ENCODE measurements at places on chromosomes 3 and 15. TPM values are rescaled to one million over a fixed set of nuclear protein-coding genes. Genes with fewer than 3 reads are reported as not detected.
A peak's percentile ranks its signal among the peaks of the same experiment; 100 is the strongest.

Gene P4HTM
- 71.9 TPM for total RNA-seq

DNA sequence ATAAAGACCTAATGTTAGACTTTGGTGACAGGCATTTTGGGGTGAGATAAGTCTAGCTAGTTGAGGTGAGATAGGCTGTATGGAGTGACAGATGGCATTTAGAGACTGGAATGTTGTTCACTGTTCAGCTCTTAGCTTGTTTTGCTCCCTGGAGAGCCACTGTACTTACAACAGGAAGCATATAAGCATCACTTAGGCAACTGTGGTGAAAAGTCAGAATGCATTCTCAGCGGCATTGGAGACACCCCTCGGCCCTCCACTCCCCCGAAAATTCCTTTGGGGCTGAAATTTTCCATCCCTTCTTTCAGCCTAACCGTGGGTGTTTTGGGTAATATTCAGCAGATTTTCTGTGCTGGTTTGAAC lies 73.4 kb downstream of the SLCO3A1 start:
- H3K27me3 ChIP-seq: no peaks in the 10 kb centered on the region
- H3K4me1 ChIP-seq: peaks cover 10% of the 10 kb centered on the region
- H3K36me3 ChIP-seq: no peaks in the 10 kb centered on the region

DNA sequence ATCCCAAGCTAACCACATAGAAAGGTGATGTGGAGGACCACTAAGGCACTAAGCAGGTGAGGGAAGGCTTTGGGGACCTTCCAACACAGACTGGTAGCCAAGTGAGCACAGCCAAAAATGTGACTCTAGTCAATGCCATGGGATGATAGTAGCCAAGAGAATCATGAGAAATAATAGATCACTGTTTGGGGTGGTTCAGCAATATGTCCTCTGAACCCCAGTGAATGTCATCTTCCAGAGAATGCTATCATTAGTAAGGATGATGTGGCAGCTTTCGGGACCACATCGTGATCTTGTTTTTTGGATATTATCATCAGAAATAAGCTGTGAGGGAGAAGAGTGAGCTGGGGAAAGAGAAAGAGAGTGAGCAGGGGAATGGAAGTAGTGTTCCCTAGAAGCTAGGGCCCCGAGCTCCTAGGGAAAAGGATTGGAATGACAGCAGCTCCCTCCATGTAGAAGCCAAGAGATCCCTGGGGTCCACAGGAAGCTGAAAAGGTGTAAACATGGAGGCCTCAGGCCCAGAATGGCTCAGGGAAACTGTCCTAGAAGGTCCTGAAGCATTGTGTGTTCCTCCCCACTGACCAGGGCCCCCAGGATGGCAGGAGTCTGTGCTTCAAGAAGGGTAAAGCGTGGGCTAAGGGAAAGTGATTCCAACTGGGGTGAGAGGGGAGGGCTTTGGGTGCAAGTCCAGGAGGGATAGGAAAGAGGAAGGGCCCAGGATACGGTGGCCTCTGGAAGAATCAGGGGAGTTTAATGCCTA lies 56.6 kb upstream of the KLF13 start:
- H3K27me3 ChIP-seq: no peaks in the 10 kb centered on the region
- no peaks in the 10 kb centered on the region for H3K36me3 ChIP-seq
- no peak overlapping the region for H3K27ac ChIP-seq
- DNase-seq: no peak

Gene MAP6D1
- total RNA-seq: not detected

Gene GOLGA8F
- total RNA-seq: not detected

GRCh38 chr15:98596885-98597392 lies 51.4 kb upstream of the IGF1R start:
- no peaks in the 10 kb centered on the region for H3K27me3 ChIP-seq
- H3K36me3 ChIP-seq: no peaks in the 10 kb centered on the region
- no peak for DNase-seq
- H3K27ac ChIP-seq: no peak overlapping the region
- H3K4me1 ChIP-seq: no peaks in the 10 kb centered on the region

Gene SPINK8
- total RNA-seq: not detected

DNA sequence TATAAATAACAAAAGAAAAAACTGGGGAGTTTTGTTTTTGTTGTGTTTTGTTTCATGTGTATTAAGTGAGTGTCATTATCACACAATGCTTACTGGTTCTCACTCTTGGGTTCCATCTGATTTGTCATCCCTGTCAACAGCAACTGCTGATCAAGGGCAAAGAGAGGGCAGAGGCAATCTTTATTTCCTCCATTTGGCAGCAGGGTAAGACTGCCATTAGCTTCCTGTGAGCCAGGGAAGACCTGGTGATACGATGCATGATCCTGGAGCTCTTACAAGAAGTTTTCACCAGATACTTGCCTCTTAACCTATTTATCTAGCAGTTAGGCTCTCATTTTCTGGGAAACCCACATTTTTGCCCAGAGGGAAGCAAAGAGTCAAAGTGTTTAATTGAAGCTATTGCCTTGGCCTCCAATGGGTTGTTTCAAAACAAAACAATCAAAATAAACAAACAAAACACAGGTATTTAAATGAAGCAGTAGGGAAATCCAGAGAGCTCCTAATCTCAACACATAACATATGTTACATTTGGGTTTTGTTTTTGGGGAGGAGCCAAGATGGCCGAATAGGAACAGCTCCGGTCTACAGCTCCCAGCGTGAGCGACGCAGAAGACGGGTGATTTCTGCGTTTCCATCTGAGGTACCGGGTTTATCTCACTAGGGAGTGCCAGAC lies 529.8 kb downstream of the MAGI1 start:
- no peak for DNase-seq
- no peaks in the 10 kb centered on the region for H3K36me3 ChIP-seq
- no peak overlapping the region for H3K27ac ChIP-seq
- no peaks in the 10 kb centered on the region for H3K27me3 ChIP-seq
- H3K4me3 ChIP-seq: no peak overlapping the region
- no peaks in the 10 kb centered on the region for H3K4me1 ChIP-seq

GRCh38 chr3:66038726-66039589 lies at the start of gene MAGI1:
Gene MAGI1, minus strand, starts transcription at chr3:66038918. Its CDS starts 610 bp downstream, at chr3:66038308.
- no peaks in the 10 kb centered on the region for H3K4me1 ChIP-seq
- DNase-seq: peak; percentile 94
- H3K27ac ChIP-seq: peak within 1 kb of the TSS; percentile 93
- no peaks in the 10 kb centered on the region for H3K36me3 ChIP-seq

DNA sequence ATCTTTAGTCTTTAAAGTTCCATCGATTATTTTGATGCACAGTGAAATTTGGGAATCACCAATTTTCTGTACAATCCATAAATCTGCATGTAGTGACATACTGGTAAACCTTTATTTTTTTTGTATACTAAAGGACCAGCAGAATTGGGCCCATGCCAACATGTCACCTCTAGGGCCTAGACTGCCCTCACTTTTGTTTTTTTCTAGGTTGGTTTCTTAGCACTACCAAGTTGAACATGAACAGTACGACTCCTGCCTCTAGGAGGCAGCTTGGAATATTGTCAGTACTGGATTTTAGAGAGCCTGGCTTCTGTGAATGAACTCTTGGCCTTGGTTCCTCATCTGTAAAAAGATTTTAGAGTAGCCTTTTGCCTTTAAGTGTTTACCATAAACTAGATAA lies 32.3 kb downstream of the NKIRAS1 start:
- no peaks in the 10 kb centered on the region for H3K4me1 ChIP-seq
- DNase-seq: no peak
- H3K27ac ChIP-seq: no peak overlapping the region

Gene RHOV
- total RNA-seq: not detected

- H3K36me3 ChIP-seq: no peaks in the 10 kb centered on the region
- H3K4me1 ChIP-seq: no peaks in the 10 kb centered on the region
- H3K27ac ChIP-seq: no peak overlapping the region
- no peak for DNase-seq
- H3K27me3 ChIP-seq: no peaks in the 10 kb centered on the region
Observed at GRCh38 chr15:29014493-29014892, 128.7 kb downstream of the APBA2 start.

DNA sequence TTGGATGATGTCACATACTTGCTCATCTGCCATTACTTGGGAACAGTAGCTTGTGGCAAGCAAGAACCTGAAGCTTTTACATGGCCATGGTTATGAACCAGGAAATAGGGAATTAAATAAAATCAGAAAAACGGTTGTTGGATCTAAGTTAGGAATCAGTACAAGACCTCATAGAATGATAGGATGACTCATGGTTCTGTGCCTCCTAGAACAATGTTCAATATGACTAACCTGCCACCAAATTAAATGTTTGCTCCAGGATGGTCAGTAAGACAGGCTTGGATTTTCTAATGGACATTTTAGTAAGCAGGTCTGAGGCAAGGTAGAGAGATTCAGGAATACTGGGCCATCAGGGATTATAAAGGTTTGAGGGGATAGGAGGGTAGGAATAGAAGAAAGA lies 218.9 kb downstream of the PLOD2 start:
- H3K36me3 ChIP-seq: no peaks in the 10 kb centered on the region
- no peak for DNase-seq
- H3K4me1 ChIP-seq: no peaks in the 10 kb centered on the region

GRCh38 chr15:88912500-88912921 lies 668 bp downstream of the MFGE8 start:
- H3K4me1 ChIP-seq: peaks cover 48% of the 10 kb centered on the region
- peak overlapping the region; percentile 94 for H3K27ac ChIP-seq

Gene IQCF5
- not detected for total RNA-seq

Gene CHL1
- total RNA-seq: 0.53 TPM

DNA sequence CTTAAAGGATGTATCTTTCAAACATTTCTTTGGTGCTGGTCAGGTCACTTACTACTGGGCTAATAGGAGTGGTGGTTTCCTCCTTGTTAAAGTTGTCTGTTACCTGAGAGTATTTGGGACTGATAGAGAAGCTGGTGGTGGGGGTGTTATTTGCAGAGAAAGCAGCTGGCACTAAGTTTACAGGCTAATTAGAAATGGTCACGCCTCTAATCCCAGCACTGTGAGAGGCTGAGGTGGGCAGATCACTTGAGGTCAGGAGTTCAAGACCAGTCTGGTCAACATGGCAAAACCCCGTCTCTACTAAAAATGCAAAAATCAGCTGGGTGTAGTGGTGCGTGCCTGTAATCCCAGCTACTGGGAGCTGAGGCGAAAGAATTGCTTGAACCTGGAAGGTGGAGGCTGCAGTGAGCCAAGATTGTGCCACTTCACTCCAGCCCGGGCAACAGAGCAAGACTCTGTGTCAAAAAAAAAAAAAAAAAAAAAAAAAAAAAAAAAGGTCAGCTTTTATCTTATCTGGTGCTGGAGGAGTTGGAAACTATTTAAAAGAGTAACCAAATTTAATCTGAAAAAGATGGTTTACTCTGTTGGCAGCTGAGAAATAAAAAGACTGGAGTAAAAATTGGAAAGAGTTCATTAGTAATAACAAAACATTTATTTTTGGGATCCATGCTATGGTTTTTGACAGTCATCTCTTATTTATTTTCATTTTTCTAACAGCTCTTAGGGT lies 332.6 kb downstream of the PTPRG start:
- H3K4me1 ChIP-seq: no peaks in the 10 kb centered on the region
- no peaks in the 10 kb centered on the region for H3K27me3 ChIP-seq
- H3K27ac ChIP-seq: peak overlapping the region; percentile 55
- no peak overlapping the region for H3K4me3 ChIP-seq

Gene JAGN1
- total RNA-seq: 55.2 TPM

GRCh38 chr3:141505166-141505565 lies 18.3 kb downstream of the RASA2 start:
- no peak overlapping the region for H3K27ac ChIP-seq
- H3K27me3 ChIP-seq: no peaks in the 10 kb centered on the region
- H3K4me1 ChIP-seq: no peaks in the 10 kb centered on the region
- DNase-seq: no peak

GRCh38 chr3:171416061-171416460 lies 44.1 kb downstream of the TNIK start:
- H3K4me1 ChIP-seq: no peaks in the 10 kb centered on the region
- H3K4me3 ChIP-seq: no peak overlapping the region
- H3K27ac ChIP-seq: no peak overlapping the region
- no peaks in the 10 kb centered on the region for H3K27me3 ChIP-seq

Gene OR4M2
- total RNA-seq: not detected

DNA sequence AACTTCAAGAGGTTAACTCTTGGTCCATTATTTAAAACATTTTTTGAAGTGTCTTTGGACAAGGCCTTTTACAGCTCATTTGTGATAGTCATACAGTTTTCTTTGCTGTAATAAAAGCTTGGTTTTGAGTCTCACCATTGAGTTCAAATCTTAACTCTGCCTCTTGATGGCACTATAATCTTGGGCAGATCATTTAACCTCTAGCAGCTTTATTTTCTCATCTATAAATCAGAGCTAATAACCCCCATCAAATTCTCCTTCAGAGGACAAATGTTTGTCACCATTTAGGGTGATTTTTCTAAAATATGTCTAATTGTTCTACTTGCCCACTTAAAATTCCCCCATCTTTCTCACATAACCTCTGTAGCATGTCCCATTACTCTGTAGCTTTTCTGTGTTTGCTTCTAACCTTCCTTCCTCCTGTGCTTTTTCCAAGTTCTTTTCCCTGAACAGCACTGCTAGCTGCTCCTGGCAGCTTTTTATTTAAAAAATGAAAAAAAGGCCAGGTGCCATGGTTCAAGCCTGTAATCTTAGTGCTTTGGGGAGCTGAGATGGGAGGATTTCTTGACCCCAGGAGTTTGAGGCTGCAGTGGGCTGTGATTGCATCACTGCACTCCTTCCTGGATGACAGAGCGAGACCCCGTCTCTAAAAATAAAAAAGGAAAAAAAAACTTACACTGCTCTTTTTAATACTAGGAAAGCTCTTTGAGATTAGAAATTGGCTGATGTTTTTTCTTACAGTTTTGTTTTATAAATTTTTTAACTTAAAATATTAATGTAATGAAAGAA lies 28.5 kb downstream of the UBE2E1 start:
- no peaks in the 10 kb centered on the region for H3K4me1 ChIP-seq
- H3K4me3 ChIP-seq: no peak overlapping the region
- no peaks in the 10 kb centered on the region for H3K27me3 ChIP-seq

GRCh38 chr3:151684094-151684493 lies 49.6 kb upstream of the AADACL2 start:
- no peaks in the 10 kb centered on the region for H3K36me3 ChIP-seq
- H3K4me3 ChIP-seq: no peak overlapping the region
- H3K4me1 ChIP-seq: no peaks in the 10 kb centered on the region
- H3K27me3 ChIP-seq: no peaks in the 10 kb centered on the region

Gene TNNC1
- total RNA-seq: 68.6 TPM

- H3K27ac ChIP-seq: no peak overlapping the region
- DNase-seq: no peak
- H3K4me1 ChIP-seq: no peaks in the 10 kb centered on the region
- peaks cover 50% of the 10 kb centered on the region for H3K36me3 ChIP-seq
- no peaks in the 10 kb centered on the region for H3K27me3 ChIP-seq
- no peak overlapping the region for H3K4me3 ChIP-seq
Observed at GRCh38 chr15:22884344-22884743, 45.9 kb downstream of the NIPA2 start.

DNA sequence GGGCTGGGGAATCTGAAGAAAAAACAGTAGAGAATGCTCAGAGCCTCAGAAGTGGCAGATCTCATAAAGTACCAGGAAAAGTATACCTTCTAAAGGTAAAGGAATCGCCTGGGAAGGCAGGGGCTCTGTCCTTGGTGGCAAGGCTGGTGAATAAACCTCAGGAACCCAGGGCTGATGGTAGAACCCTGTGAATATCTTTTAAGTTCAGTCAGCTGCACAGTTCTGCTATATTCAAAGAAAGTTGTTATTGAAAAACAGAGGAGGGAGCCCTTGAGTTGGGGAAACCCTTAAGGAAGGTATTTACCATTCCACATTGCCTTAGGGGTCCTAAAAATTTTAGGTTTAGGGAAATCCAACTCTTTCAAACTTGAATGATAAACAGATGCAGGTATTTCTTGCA lies 31.2 kb downstream of the ZPLD1 start:
- H3K27me3 ChIP-seq: no peaks in the 10 kb centered on the region
- no peak overlapping the region for H3K27ac ChIP-seq
- DNase-seq: no peak
- H3K4me1 ChIP-seq: no peaks in the 10 kb centered on the region
- H3K4me3 ChIP-seq: no peak overlapping the region
- no peaks in the 10 kb centered on the region for H3K36me3 ChIP-seq

GRCh38 chr3:134372396-134373270 lies 1.6 kb downstream of the AMOTL2 start:
- H3K27me3 ChIP-seq: no peaks in the 10 kb centered on the region
- H3K27ac ChIP-seq: peak overlapping the region; percentile 99
- no peak for DNase-seq
- H3K36me3 ChIP-seq: peaks cover 45% of the 10 kb centered on the region
- peak overlapping the region; percentile 70 for H3K4me3 ChIP-seq
- H3K4me1 ChIP-seq: peaks cover 52% of the 10 kb centered on the region
